Amniotic stem cell (primary cell): ENCODE measurements at places on chromosomes 12 and 14.

GRCh38 chr12:54222609-54223008 is 33.8 kb upstream of the SMUG1 start:
- peak; percentile 89 for DNase-seq

DNA sequence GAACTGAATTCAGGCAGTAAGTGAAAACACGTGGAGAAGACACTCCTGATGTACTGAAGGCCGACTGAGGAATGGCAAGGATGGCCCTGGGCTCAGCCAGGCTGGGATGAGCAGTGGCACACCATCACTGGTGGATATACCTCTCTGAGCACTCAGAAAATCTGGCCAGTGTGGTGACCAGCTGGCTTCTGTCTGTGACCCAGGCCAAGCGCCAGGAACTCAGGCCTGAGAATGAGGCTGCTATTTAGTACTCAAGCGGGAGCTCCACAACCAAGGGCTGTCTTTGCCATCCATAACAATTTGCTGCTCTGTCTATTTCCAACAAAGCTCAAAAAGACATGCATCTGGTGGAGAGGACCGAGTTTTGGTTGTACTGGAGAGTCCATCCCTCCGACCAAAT is 586.3 kb downstream of the BCL11B start:
- DNase-seq: no peak

DNA sequence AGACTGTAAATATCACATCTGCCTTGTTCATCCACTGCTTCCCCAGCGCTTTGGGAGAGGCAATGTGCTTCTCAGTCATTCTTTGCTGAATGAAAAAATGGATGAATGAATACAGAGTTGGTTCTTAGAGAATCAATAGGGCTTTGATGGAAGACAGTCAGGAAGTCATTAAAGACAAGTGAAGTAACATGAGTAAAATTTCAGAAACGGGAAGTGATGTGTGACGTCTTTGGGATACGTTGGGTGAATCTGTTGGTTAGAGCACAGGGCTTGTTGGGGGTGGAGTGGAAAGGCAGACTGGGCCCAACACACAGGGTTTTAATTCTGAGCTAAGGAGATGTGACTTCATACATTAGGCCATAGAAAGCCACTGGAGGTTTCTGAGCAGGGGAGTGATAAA is 39.0 kb upstream of the NRXN3 start:
- DNase-seq: no peak

- peak; percentile 11 for DNase-seq
These were observed 31.2 kb upstream of the USP44 start for GRCh38 chr12:95582230-95583058.

- no peak for DNase-seq
These were observed 7.0 kb upstream of the AMN start for GRCh38 chr14:102915292-102916110.

- DNase-seq: no peak
These were observed 9.5 kb downstream of the TMEM106C start for GRCh38 chr12:47972895-47973294.

GRCh38 chr12:11891346-11891745 is 179.4 kb upstream of the BCL2L14 start:
- no peak for DNase-seq

DNA sequence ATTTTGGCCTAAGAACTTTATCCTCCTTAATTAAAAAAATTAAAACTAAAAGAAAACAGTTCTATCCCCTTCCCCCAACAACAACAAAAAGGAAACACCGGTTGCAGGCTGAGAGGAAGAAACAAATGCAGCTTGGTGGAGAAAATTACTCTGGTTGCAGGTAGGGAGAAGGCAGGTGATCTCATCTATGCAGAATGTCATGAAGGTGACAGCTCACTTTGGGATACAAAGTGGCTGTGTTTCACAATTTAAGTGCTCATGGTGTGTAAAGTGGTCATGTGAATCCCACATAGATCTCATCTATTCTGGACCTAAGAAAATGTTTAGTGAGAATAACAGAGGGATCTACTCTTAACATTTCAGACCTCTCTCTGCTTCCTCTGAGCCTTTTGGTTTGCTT is 219.7 kb upstream of the PKP2 start:
- no peak for DNase-seq

GRCh38 chr12:95173392-95174251 is 43.6 kb downstream of the FGD6 start:
- DNase-seq: no peak

GRCh38 chr14:55662752-55663151 is 82.7 kb downstream of the KTN1 start:
- DNase-seq: no peak

GRCh38 chr14:29391801-29392200 is 535.8 kb downstream of the PRKD1 start:
- no peak for DNase-seq

GRCh38 chr12:20629414-20630156 is 65.5 kb upstream of the SLCO1C1 start:
- DNase-seq: no peak

GRCh38 chr12:71162832-71163763 is 5.3 kb upstream of the TSPAN8 start:
- no peak for DNase-seq

DNA sequence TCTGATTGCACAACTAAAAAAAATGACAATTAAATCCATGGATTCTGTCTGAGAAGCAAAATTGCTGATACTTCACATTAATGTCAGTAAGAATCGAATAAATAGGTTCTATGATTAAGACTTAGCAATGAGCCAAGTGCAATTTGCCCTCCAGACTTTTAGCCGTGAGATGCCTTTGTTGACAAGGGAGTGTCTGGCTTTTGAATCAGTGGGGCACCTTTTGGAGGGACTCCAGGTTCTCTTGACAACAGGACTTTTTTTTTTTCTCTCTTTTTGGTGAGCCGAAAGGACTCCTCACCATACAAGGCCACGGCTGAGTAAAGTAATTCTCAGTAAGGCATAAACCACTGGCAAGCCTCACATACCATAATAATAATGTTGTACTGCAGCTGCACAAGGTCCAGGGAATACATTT is 4.7 kb upstream of the MDM1 start:
- no peak for DNase-seq

- no peak for DNase-seq
These were observed 27.6 kb upstream of the KRT78 start for GRCh38 chr12:52876372-52876771.

- no peak for DNase-seq
These were observed 137.4 kb upstream of the C14orf180 start for GRCh38 chr14:104442107-104442551.

GRCh38 chr14:71119832-71120231 is 212.6 kb downstream of the PCNX1 start:
- no peak for DNase-seq

DNA sequence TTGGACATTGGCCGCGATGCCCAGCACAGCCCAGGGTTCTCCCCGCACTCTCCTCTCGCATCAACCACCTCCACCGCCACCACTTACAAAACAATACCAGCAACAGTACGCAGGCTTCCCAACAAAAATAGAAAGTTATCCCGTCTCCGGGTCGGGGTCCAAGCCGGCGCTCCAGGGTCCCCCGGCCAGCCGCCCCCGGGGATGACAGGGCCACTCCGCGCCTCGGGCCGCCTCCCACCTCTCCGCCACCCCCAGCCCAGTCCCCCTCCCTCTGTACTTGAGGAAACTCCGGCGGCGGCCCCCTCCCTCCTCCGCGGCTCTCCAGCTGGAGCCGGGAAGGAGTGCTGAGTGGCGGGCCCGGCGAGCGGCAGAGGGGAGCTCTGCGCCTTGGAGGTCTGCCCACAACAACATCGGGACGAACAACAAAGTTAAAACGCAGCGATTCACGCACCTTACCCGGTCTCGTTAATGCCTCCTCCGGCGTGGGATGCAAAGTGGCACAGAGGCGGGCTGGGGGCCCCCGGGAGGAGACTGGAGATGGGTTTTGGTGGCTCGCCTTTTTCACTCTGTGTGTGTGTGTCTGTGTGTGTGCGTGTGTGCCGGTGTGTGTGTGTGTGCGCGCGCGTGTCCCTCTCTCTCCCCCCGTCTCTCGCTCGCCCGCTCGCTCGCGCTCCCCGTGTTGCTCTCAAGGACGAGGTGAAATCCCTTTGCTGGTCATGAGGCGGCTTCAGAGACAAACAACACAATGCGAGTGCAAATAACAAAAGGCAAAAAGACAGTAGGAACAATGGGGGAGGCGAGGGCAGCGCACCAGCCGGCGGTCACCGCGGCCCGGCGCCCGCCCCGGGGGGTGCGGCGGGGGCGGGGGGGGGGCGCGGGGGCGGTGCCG is 386.8 kb downstream of the BCAT1 start:
- DNase-seq: no peak

DNA sequence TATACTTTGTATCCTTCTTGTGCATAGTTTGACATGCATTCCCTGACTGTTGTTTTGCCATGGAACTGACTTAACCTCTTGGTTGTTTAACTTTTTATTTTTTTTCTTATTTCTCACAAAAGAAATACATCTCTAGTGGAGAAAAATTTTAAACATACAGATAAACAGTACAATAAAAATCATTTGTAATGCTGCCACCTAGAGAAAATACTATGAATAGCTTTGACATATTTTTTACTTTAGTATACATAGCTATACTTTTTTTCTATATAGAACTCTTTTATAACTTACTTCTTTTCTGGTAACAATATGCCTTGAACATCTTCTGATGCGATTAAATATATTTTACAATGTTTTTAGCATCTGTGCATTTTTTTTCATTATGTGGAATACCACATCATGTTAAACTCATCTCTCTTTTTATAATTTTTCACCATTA is 184.5 kb downstream of the AKAP6 start:
- no peak for DNase-seq

DNA sequence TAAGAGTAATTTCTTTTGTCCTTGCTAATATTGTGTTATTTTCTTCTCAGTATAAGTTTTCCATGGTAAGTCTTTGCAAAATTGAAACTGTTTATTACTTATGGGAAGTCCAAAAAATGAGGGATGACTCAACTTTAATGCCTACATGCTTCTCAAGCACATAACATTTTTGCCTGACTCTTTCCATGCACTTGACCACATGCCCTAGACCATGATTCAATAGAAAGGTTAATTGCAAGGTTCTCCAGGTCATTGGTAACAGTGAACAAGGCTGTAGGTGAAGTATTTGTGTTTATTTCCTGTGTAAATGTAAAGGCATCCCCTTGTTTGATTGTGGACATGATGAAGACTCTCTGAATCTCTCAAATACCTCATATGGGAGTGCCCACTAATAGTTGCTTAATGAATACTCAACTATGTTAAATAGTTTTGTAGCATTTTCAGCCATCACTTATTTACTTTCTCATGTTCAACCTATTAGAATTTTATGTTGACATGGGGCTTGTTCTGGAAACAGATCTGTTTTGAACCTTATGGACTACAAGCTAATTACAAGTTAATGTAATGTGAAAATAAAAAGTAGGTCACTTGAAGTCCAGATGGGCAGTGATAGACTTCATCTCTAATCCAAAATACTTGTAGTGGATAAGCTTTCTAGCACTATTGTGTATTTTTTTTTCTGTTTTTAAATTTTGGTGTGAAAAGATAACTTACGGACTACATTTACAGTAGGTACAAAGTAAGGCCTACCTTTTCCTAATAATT is 131.7 kb downstream of the TMTC2 start:
- no peak for DNase-seq

DNA sequence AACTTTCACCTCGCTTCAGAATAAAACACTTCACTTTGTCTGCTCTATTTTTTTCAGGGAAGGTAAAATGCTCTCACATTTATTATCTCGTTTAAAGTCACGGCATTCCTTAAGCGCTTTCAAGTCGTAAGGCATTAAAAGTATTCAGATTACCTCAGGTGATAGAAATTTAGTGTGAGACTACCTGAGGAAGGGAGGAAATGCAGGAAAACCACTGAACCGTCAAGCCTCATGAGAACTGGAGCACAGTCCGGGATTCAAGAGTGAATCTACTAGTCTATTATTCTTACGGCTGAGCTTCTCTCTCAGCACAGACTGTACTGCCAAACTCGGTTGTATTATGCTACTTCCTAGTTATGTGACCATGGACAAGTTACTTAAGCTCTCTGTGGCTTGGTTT is 8.3 kb upstream of the PPFIBP1 start:
- no peak for DNase-seq

DNA sequence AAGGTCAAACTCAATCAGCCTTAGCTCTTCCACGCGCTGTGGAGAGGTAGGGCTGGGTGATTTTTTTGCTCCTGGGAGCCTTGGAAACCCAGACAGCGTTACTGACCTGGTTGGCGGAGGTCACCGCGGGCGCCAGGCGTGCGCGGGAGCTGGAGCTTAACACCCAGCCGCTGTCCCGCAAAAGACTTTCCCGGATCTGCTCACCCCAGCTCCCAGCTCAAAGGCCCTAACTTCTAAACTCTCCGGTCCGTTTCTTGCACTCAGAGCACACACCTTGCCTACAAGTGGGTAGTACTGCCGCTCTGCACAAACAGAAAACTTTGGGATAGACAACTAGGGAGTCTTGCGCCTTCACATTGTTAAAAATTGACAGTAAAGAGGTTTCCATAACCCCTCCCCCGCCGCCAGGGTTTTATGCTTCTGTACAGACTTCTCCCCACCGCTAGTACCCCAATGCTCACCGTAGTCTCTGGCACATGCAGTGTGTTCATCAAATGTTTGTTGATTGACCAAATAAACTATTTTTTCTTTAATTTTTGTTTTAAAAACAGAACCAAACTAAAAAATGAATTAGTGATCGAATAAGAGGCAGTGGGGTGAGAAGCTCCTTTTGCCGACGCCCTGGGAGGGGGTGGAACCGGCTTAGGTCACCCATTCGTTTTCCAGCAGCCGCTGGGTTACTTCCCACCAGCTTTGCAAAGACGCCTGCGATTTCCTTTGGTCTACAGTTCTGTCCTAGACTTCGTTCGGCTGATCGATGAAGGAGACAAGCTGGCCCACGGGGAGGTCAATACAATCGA is 12.7 kb upstream of the TBX3 start:
- no peak for DNase-seq

DNA sequence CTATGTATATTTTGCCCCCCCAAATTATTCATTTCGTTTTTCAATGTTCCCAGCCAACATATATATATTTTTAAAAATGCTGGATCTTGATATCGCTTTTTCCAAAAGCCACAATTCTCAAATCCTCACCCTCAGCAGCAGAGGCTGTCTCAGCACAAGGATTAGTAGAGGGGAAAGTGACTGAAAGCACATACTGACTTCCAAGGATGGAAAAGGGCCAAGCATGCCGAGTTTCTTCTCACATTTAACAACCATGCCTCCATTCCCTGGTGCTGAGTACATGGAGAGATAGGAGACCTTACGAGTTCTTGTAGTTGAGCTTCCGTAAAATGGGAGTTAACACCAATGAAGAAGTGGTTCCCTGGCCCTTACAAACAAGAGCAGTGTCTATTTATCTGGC is 403.4 kb upstream of the DCN start:
- no peak for DNase-seq

DNA sequence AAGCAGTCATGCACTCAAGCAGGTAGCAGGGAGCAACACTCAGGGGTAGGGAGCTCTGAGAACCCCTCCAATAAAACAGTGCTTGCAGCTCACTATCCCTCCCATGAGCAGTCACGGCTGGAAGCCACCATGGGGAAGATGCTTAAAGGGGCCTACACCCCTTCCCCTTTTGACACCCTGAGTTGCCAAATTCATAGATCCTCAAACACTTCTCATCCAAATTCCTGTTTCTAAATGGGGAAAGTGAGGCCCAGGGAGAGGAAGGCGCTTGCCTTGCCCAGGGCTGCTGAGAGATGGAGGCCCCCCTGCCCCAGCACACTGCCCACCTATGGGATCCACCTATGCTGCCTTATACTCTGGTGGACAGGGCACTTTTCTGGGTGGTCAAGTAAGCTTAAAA is 7.2 kb upstream of the ENDOU start:
- DNase-seq: no peak
